ENCODE measurements at places on chromosomes 7 and 10.

GRCh38 chr10:38605153-38605661 is 511.1 kb downstream of the ZNF37A start:
- DNase-seq, result no peak

GRCh38 chr10:71632200-71632820 is 87.3 kb downstream of the C10orf105 start:
- DNase-seq, result no peak

DNA sequence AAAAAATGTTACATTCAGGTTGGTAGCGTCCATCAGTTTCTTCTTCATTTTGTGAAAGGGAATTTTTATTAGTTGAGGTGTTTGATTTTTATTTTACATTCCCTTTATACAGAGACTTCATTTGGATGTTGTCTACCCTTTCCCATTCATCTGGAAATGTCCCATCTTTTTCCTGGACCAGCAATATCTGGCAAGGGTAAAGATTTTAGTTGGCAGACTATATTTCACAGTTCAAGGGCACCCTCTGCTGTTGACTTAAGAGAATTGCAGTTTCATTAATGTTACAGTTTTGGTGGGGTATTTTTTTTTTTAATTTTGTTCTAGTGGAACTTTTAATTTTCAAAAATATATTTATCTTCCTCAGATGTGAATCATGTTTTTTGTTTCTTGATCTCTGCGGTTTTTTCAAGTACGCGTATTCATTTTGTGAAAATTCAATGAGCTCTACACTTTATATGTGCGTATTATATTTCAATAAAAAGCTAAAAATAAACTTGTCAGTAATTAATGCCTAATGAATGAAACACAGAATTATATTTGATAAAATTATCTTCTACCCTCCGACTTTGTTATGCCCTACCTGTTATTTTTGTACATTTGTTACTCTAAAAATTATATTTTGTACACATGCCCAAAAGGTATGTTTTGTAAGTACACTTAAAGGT is 97.9 kb upstream of the KLF14 start:
- no peak for DNase-seq

- DNase-seq, result no peak
Observed at GRCh38 chr10:3660753-3661152, 124.3 kb downstream of the KLF6 start.

- DNase-seq, result no peak
Observed at GRCh38 chr7:6012355-6013104, 3.5 kb downstream of the AIMP2 start.

GRCh38 chr7:36171503-36171902 is 18.4 kb downstream of the EEPD1 start:
- DNase-seq, result no peak

DNA sequence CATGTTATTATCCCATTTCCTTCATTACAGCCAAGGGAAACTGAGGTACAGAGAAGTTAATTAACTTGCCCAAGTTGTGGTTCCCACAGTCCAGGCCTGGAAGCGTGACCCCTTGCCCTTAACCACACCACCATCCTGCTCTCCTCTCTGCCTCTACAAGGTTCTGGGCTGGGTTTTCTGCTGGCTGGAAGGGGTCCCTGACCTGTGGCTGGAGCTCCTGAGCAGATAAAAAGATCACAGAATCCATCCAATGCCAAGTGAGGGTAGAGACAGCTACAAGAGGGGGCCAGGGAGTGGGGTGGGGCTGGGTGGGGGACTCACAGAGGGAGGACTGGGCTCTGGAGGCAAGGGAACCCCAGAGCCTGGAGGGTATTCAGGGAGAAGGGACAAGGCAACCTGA is 9.7 kb downstream of the ASB10 start:
- no peak for DNase-seq

- DNase-seq, result no peak
Observed at GRCh38 chr7:131087756-131088658, 239.7 kb upstream of the MKLN1 start.

DNA sequence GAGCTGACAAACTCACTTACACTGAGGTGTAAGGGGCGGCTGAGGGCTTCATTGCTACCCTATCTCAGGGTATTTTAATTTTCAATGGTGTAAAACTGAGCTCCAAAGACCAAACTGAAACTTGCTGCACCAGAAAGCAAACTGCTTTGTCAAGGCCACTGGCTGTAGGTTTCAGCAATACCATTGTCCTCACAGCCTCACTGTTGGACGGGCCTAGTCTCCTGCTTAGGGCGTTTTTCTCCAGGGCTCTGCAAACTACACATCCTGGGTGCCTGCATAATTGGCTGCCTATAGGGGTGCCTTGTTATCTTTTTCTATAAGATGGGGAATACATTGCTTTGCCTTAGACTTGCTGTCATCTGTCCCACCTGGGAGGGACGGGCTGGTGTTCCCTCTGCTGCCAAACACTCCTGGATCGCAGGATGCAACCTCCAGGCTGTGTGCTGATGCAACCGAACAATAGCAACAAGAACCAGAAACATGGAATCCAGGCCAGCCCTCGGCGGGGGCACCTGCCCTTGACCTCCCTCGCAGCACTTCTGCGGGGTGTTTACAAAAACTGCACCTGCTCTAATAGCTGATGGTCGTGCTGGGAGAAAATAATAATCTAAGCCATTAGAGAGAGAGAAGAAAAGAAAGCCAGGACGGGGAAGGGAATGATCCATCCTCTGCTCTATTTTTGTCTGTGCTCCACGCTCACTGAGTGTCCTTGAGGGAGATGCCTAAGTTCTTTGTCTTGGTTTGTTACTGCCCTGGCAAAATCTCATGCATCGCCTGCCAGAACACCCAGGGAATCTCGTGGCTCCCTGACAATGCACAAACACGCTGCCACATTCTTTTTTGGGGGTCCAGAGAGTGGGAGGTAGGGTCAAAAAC is 104.5 kb downstream of the GALNT17 start:
- DNase-seq, result no peak

DNA sequence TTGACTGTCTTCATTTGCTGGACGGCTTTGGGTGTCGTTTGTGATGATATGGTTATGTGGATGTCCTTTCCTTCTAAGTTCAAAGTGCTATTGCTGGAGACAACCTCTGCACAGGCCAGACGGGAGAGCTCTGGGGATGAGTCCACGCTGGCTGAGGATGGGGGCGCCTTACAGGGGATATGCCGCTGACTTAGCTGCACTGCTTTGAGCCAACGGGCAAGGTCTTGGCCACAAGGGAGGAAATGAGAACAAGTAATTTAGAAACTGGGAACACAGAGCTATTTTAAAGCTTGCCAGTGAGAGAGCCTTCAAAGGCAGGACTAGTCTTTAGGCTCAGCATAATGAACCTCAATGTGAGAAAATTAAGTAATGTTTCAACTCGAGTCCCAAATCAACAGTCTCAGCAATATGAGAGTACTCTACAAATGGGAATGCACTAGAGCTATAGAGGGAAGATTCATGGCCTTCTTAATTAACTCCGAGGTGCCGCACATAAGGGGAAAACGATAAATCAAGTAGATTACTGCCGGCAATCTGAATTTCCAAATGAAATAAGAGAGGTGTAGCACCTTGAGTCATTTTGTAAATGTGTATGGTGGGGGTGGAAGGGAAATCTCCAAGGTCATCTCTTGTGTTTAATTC is 209.3 kb downstream of the JAZF1 start:
- DNase-seq, result no peak

DNA sequence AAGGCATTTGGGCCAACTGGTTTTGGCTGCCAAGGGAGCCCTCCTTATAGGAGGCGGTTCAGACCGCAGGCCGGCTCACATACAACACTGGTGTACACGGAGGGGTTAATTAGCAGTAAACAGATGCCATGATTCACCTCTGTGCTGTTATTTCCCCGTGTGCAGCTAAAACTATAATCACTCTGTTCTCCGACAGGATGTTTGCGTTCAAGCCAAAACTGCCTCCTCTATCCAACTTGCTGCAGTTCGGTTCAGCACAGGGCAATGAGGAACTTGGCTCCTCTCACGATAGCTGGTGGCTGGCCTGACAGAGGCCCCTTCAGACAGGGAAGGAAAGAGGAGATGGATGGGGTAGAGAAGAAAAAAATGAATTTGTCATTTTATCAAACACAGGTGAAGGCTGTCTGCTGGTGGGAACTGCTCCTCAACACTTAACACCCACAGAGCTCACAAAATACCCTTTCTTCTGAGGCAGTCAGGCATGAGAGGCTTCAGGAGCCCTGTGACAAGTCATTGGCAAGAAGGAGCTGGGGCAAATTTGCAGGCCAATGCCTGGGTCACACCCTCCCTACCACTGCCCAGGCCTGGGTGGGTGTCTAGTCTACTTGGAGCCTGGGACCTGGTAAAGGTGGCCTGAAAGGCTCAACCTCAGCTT is 24.0 kb downstream of the KCNMA1 start:
- no peak for DNase-seq

GRCh38 chr7:11252705-11253272 is 279.1 kb downstream of the PHF14 start:
- no peak for DNase-seq

DNA sequence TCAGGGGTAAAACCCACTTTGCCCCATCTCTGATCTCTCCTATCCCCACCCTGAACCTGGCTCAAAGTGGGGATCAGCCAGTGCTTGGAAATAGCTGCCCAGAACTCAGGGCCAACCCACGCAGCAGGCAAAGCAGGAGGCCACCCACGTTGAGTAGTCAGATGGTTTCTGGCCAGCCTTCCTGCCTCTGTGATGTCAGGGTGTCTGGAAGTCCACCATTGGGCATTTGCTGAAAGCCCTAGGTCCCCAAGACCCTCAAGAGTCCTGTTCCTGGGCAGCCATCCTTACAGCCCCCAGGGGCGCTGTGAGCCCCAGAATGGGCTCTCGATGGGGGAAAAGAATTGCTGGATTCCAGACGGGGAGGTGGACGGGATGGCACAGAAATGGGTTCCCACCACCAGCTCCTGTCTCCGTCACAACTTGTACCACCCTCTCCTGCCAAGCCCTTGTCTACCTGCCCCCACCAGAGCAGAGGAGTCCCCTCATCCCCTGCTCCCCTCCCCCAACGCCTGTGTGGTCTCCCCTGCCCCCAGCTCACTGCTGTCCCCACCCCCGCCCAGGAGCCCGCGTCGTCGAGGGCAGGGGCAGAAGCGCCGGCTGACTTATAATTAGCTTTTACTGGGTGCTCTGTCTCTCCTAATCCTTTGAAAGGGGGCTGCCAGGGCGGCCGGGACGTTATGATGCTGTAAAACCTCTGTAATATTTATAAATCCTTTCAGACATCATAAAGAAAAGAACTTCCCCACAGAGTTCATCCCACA is 3.9 kb downstream of the MYL10 start:
- DNase-seq, result no peak

GRCh38 chr10:87753995-87754866 is 63.8 kb downstream of the ATAD1 start:
- DNase-seq, result no peak

GRCh38 chr10:131532745-131533341 is 221.3 kb upstream of the TCERG1L start:
- no peak for DNase-seq

- DNase-seq, result no peak
Observed at GRCh38 chr7:79401254-79401653, 52.2 kb downstream of the MAGI2 start.

GRCh38 chr7:102888561-102889233 is 24.1 kb upstream of the LRRC17 start:
- DNase-seq, result no peak

DNA sequence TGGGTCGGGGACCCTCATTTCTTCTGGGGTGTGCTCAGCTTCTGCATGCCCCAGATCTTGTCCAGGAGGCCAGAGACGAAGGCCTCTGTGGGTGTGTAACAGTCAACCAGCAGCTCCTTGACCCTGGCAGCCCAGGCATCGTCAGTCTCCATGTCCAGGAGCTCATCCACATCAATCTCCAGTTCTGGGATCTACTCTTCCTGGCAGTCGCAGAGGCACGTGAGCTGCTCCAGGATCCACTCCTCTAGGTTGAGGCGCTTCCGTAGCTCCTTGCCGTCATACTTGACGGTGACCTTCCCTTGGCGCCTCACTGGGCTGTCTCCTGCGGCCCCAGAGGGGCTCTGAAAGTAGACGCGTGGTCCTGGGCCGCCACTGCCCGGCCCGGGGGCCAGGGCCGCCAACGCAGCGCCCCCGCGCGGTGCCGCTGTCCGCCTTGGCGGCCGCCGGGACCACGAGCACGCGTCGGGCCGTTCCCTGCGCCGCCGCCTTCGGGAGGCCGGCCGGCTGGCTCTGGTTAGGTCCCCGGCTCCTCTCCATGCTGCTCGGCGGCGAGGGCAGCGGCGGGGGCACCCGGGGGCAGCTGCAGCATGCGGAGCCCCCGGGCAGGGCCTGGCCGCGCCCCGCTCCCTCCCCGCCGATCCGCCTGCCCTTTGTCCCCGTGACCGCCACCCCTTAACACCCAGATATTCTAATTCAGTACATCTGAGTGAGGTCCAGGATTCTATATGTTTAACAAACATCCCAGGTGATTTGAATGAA is 170.5 kb downstream of the SEPTIN7 start:
- no peak for DNase-seq

DNA sequence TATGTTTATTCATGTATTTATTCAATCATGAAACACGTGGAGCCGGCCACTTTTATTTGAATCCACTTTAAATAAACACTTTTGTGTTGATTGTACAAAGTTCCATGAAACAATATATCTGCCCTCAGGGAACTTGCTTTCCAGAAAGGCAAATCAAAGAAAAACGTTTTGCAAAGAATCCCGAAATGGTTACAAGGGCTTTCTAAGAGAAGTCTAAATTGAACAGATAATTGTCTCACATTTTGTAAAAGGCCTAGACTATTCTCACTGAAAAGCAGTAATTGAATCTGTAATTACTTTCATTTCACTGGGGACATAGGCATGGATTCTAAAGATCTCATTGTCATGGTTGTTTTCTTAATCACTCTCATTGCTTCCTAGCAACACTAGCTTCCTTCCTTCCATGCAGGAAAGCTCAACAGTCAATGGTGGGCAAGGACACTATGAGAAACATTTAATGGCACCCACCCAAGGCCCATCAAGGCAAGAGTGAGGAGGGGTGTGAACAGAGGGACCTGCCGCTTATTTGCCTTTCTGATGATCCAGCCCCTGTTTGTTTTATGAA is 622.4 kb upstream of the C7orf33 start:
- DNase-seq, result no peak

- DNase-seq, result no peak
Observed at GRCh38 chr7:2698581-2699288, 10.7 kb downstream of the AMZ1 start.

DNA sequence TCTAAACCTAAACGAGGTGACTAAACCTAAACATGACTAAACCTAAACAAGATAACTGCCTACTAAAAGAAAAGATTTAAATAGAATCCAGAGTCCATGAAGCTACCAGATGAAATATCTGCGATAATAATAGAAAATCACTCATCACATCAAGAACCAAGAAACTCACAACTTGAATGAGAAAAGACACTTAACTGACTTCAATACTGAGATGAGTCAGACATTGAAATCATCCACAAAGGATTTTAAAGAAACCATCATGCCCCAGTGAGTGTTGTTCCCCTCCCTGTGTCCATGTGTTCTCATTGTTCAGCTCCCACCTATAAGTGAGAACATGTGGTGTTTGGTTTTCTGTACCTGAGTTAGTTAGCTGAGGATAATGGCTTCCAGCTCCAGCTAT is 416.0 kb downstream of the CALN1 start:
- DNase-seq, result no peak

- DNase-seq, result no peak
Observed at GRCh38 chr10:42553064-42553407, 85.3 kb downstream of the ZNF33B start.

GRCh38 chr7:106793015-106793975 is 71.8 kb upstream of the PIK3CG start:
- no peak for DNase-seq

- DNase-seq, result no peak
Observed at GRCh38 chr10:71176661-71177060, 35.7 kb upstream of the UNC5B start.

GRCh38 chr10:76429368-76430060 is 998.1 kb downstream of the LRMDA start:
- no peak for DNase-seq

GRCh38 chr10:21501731-21502347 is 23.6 kb downstream of the SKIDA1 start:
- no peak for DNase-seq

All from activated CD4-positive, CD25-positive, alpha-beta regulatory T cell (primary cell).